Dermis microvascular lymphatic vessel endothelial cell (primary cell): ENCODE measurements at places on chromosomes 13 and 19.
A peak's percentile ranks its signal among the peaks of the same experiment; 100 is the strongest.

DNA sequence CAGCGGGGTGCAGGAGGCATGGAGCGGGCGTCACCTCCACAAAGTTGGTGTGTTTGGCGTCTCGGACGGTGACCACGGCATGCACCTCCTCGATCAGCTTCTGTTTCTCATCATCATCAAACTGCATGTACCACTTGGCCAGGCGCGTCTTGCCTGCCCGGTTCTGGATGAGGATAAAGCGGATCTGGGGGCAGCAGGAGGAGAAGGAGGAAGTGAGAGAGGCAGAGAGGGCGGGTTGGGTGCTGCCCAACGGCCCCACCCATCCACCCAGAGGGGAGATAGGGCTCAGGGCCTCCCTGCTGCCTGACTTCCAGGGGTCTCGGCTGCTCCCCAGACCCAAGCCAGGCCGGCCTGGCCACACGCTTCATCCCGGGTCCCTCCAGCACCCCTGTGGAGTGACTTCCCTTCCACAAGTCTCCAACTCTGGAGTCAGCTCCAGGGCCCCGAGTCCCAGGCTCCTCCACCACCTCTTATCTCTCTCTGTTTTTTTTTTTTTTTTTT lies 4.6 kb downstream of the AP2S1 start:
- no peak for DNase-seq

- no peak for DNase-seq
These were observed 44.0 kb downstream of the CCDC70 start for GRCh38 chr13:51905787-51906186.

- DNase-seq: no peak
These were observed 368.0 kb downstream of the FGF14 start for GRCh38 chr13:102033857-102034331.

- peak; percentile 37 for DNase-seq
These were observed 610 bp upstream of the WBP4 start for GRCh38 chr13:41060724-41061074.

DNA sequence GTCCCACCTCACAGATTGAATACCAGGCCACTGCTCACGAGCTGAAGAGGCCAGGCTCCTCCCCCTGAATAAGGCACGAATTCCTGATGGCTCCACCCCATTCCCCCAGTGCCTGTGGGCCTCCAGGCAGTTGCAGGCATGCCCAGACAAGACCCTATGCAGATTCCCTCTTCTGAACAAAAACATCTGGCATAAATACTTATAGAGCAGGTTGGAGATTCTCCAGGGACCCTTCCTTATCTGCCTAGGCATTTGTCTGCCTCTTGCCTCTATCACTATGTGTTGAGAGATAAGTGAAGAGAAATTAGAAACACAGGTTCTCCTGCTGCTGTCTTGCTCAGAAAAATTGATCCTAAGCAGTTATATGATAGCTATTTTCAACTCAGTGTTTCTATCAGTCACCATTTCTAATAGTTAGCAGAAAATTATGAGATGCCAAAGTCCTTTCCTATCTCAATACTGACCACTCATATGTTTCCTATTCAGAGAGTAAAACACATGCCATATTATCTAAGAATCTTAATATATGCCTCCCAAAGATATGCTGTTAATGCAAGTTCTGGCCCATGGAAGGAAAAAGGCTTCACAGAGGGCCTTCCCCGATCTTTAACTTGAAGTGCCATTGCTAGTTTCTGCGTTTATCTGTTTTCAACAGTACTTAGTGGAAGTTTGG lies 364.0 kb downstream of the KCTD12 start:
- no peak for DNase-seq

- no peak for DNase-seq
These were observed 3.2 kb downstream of the GPR183 start for GRCh38 chr13:99303863-99304521.

DNA sequence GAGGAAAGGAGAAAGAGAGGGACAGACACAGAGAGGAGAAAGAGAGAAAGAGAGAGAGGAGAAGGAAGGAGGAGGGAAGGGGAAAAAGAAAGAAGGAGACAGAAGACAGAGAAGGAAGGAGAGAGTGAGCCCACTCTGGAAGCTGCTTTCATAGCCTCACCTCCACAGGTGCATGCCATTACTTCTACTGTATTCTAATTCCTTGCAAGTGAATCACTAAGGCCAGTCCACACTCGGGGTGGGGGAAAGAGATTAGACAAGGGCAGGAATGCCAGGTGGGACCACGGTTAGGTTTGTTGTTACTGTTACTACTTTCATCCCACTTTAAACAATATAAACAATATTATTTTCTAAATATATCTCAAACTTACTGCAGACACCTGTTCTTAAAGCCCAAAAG lies 684.5 kb upstream of the ARGLU1 start:
- no peak for DNase-seq

- no peak for DNase-seq
These were observed 75.9 kb downstream of the FRY start for GRCh38 chr13:32107474-32107873.

DNA sequence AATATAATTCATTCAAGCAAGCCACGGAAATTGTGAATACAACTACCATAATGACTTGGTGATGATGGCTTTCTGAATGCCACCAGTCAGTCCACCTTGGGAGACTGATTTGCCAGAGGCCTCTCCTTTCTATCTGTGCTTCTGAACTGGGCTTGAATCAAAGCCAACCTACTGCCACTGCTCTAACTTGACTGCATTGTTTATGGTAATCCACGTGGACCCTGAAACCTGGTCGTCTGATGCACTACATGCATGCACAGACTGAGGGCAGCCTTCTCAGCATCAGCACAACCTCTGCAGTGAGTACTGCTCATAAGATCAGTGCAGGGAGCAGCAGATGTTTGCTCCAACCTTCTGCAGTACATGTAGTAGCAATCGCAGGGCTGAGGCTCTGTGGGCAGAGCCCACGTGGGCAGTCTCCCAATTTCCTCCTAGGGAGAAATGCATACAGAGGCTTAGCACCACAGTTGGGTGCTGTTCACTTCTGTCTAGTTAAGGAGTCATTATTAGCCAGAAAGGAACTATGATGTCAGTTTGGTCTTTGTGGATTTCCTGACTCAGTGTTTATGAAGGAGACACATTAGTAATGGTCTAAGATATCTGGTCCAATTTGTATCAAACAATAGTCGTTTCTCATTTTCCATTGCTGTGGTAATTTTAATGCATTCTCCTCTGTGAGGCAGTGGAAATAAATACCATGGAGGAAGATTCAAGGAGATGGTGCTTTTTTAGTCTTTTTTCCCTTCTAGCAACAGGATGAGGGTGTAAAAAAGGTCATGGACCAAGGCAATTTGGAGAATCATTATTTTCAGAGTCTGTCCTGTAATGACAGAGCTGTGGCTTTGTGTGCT lies 82.5 kb downstream of the AKAP11 start:
- no peak for DNase-seq

- DNase-seq: no peak
These were observed 19.9 kb upstream of the TM9SF2 start for GRCh38 chr13:99481366-99481765.

DNA sequence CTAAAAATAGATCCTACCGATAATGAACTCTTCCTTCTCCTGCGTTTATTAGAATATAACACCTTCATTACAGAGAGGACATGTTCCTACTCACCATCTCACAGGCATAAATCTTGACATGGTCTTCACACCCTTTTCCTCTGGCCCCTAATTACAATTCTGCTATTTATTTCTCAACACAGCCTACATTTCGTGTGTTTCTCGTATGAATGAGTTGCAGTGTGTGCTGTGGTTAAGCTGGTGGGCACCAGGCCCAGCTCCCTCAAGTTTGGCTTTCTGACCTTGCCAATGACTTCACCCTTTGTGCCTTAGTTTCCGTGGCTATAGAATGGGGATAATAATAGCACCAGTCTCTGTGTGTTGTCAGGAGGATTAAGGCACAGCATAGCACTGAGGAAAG lies 12.3 kb upstream of the KATNAL1 start:
- DNase-seq: no peak

- no peak for DNase-seq
These were observed 5.8 kb downstream of the ZIC2 start for GRCh38 chr13:99987154-99988019.

DNA sequence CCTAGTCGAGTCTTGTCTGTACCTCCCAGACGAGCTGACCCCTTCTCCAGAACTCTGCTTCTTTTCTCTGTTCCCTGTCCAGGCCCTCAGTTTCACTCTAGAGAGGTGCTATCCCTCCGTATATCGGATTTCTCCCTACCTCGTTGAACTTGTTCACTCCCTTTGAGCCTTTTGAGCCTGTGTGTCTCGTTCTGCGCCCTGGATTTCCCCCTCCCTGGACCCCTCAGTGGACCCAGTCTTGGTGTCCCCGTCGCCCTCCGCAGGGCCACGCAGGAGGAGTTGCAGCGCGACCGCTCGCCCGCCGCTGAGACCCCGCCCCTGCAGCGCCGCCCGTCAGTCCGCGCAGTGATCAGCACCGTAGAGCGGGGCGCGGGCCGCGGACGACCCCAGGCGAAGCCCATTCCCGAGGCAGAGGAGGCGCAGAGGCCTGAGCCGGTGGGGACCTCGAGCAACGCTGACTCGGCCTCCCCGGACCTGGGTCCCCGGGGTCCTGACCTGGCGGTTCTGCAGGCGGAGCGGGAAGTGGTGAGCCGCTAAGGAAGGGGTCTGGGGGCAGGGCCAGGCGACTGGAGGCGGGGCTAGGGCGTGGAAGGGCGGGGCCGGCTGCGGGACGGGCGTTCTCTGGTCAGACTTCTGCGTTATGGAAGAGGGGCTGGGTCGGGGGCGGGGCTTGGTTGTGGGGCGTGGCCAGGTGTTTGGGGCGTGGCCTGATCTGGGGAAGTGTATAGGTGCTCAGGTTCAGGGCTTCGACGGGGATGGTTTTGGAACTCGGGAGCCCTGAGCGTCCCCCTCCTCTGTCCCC lies 5.5 kb downstream of the EPS8L1 start:
- DNase-seq: peak; percentile 87

DNA sequence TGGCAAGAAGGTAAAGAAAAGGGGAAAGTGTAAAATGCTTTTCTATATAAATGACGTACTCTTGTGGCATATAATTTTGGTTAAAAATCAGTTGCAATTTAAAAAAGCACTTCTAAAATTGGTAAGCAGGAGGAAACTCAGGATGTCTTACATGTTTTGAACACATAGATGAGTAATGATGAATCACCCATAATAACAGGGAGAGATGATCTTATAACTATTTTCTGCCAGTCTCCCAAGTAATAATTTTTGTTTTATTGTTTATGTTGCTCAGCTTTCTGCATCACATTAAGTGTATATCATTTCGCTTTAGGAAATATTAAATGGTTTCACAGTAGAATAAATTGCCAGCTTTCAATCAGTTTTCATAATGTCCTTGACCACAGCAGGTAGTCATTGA lies 1430.7 kb upstream of the PCDH20 start:
- DNase-seq: no peak

DNA sequence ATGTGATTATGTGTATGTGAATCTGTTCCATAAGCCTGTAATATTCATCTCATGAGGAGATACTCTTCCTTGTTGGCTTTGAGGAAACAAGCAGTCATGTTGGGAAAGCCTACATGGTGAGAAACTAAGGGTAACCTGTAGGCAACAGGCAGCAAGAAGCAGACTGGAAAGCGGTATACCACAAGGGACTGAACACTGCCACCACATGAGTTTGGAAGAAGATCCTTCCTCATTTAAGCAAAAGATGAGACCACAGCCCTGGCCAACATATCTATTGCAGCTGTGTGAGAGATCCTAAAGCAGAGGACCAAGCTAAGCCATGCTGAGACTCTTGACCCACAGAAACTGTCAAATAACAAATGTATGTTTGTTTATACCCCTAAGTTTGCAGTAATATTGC lies 134.8 kb downstream of the B3GLCT start:
- DNase-seq: no peak

DNA sequence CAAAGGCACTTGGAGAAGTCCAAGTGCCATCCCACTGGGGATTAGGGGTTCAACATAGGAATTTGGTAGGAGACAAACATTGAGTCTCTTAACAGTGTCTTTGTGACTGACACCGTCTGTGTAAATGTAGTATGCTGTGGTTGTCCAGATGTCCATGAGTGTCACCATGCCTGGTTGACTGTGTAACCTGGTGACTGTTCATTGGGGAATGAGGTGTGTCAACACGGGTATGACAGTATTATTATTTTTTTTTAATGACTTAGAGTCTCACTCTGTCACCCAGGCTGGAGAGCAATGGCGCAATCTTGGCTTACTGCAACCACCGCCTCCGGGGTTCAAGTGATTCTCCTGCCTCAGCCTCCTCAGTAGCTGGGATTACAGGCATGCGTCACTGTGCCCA lies 16.2 kb downstream of the PKN1 start:
- no peak for DNase-seq

DNA sequence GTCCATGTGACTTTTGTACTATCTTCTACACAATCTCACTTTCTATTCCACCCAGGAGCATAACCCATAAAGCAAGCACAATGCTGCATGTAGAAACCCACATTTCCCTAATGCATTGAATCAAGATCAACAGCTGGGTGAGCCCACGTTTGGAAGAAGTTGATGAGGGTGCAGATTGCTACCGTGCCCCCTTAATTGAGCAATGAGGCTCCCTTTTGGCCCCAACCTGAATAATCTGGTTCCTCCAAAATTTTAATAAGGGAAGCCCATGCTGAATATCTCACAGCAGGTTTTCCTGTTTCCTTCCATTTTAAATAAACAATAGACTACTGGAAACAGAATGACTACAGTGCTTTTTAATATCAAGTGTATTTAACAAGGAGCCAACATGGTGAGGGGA lies 403.6 kb upstream of the SGCG start:
- DNase-seq: no peak

DNA sequence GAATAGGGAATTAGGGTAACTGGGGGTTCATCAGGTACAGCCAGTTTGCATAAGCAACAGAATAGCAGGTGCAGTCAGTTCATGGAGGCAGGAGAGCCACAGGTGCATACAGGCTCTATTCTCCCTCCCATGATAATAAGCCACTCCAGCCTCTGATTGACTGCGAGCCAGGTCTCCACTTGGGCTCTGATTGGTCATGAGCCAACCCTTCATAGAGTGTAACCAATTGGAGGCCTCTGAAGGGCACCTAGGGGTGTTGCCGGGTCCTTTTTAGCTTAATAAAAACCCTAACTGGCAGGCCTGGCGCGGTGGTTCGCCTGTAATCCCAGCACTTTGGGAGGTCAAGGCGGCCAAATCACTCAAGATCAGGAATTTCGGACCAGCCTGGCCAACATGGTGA lies 8.7 kb upstream of the CKM start:
- DNase-seq: no peak

- no peak for DNase-seq
These were observed 33.7 kb upstream of the TPM4 start for GRCh38 chr19:16042533-16043085.

- no peak for DNase-seq
These were observed 172.2 kb downstream of the SLITRK1 start for GRCh38 chr13:83710133-83710515.

DNA sequence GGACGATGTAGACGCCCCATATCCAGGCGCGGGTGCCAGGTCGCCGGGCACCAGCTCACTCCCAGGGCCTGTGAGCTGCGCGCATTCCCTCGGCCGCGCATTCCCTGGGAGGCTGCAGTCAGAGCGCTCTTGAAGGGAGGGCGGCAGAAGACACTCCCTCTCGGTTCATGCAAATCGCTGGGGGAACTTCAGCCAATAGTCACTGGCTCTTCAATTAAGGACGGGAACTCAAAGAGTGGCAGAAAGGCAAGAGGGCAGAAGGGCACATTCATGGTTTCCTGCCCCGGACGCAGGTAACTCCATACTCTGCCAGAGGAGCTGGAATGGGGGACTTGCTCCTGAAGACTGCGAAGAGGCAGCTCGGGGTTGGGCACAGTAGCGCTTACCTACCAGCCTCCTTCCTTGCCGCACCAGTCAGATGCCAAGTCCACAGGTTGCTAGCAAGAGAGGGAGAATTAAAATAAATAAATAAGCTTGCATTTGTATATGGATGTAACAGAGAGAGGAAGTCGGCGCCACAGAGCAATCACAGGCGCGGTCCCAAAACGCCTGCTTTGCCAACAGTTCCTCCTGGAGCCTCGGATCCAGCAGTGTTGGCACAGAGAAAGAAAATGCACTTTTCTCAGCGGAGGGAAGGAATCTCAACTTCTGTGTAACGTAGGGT lies 459 bp downstream of the PCDH20 start:
- no peak for DNase-seq
